ENCODE measurements at places on chromosomes 11 and 22.

- DNase-seq = no peak
Measured at GRCh38 chr11:60769811-60770210, 13.1 kb downstream of the MS4A15 start.

DNA sequence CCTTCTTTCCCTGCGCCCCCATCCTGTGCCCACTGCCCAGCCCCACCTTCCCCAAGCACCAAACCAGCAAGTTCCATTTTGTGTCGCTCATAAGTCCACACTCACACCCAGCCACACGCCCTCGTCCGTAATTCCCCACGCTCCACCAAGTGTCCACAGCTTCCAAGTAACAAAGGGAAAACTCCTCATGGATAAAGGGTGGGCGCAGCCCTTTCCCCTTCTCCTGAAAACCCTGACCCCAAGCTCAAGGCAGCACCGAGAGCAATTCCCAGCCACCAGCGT, 458 bp downstream of the FXYD6 start:
- DNase-seq = no peak

DNA sequence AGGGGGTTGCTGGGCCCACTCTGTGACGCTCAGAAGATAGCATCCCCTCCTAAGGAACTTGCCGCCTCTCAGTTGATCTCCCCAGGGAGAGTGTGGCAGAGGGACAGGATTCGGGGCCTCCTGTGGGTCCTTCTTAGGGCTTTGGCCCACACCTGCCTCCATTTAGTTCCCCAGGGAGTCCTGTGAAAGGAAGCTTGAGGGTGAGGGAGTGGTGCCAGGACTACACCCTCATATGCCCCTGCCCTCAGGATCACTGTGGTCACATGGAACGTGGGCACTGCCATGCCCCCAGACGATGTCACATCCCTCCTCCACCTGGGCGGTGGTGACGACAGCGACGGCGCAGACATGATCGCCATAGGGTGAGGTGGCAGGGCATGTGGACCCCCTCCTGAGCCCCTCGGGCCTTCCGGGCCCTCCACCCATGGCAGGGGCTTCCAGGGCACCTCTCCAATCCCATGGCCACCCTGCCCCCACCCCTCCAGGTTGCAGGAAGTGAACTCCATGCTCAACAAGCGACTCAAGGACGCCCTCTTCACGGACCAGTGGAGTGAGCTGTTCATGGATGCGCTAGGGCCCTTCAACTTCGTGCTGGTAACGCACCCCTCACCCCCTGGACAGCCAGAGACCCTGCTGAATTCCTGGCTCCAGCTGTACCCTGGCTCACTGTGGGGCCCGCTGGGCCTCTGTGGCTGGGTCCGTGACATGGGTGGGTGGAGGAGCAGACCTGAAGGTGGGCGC, 3.5 kb downstream of the INPP5J start:
- DNase-seq = no peak

- DNase-seq = peak; percentile 88
Measured at GRCh38 chr11:111665777-111666176, 63.5 kb downstream of the SIK2 start.

DNA sequence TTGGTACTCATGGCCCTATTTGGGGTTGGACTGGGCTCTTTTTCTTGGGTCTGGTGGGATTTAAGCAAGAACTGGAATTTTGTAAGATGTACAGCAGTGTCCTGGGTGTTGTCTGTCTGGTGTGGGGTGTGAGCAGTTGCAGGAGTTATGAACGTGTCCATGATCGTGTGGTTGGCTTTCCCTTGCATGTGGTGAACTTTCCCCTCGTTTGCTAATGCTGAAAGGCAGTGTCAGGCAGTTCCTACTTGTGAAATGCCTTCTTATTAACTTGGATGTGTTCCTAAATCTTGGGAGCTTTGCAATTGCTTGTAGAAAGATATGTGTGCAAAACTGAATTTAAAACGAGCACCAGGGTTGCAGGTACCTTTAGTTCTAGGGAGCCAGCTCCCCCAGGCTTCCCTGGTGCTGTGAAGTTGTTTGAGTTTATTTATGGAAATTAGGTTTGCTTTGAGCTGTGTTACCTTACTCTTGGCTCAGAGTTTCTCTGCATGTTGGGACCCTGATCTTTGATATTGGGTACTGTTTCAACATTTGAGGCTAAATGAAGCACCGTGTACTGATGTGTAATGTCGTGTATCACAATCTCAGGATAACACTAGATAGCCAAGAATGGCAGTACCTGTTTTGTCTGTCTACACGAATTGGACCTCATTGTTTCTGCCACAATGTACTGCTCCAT, 35.8 kb upstream of the HSD17B12 start:
- DNase-seq = peak; percentile 9

DNA sequence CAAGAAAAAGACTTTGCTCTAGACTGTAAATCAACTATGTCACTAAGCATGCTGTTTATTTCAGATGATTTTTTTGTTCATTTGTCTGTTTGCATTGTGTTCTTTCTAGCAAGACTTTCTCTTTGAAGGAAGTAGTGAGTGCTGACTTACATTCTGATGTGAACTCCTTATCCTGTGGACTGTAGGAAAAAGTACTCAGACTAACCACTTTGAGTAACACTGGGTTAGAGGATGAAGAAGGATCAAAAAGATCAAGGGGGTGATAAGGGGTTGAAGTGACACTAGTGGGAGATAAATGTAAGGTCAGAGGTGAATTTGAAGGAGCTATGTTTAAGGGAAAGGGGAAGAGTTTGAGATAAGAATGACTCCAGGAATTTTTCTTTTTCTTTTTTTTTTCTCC, 369.4 kb downstream of the NELL1 start:
- no peak for DNase-seq

DNA sequence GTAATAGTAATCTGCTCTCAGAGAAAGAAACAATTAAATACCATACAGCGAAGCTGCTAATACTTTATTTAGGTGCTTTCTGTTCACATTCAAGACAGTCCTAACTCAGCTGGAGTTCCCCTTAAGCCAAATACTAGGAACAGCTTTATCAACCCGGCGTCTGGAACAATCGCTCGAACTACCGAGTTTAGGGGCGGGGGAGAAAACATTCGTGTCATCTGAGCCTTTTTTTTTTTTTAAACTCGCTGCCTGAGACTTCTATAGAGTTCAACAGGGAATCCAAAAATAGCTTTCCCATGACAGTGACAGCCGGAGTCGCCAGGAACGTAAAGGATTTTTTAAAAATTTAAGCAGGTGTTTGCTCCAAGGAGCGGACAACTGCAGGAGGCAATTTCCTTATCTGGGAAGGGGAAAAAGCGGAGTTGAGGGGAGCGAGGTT, 852 bp downstream of the TRAF6 start:
- peak; percentile 76 for DNase-seq

DNA sequence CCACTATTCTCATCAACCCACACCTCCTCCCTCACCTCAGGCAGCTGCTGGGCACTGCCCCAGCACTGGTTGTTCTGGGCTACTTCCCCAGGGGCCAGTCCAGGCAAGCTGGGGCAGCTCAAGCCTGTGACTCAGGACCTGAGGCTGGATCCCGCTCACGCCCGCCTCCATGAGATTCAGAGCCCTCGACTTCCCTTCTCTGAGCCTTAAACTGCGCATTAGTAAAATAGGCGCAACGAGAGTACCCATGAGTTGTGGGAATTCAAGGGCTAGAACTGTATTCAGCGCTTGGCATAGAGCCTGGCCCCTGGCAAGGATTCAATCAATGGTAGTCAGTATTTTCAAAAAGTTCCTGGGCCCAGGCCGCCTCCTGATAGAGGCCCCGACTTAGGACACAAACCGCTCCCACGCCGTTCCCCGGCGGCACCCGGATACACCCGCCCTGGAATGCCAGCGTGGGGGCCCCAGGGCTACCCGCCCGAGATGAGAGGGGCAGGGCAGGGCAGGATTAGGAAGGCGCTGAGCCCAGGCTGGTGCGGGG, 723 bp upstream of the CD82 start:
- no peak for DNase-seq

- peak; percentile 32 for DNase-seq
Measured at GRCh38 chr11:95584589-95584988, 205.0 kb downstream of the FAM76B start.

GRCh38 chr11:47366020-47366490, 12.3 kb downstream of the SPI1 start:
- no peak for DNase-seq

DNA sequence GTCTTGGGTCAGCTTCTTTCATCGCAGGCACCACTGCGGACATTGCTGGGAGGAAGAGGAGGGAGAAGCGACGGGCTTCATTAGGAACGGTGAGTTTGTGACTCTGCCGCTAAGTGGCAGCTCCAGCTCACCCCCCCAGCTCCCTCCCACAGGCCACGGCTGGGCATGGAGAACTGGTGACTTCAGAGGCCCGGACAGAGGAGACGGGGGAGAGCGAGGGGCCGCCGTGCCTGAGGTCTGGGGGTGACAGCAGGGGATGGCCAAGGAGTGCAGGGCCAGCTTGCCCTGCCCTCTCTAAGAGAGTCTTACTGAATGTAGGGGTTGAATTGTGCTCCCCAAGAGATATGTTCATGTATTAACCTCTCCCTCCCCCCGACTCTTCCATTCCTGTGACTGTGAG, 13.9 kb upstream of the NFAM1 start:
- no peak for DNase-seq

DNA sequence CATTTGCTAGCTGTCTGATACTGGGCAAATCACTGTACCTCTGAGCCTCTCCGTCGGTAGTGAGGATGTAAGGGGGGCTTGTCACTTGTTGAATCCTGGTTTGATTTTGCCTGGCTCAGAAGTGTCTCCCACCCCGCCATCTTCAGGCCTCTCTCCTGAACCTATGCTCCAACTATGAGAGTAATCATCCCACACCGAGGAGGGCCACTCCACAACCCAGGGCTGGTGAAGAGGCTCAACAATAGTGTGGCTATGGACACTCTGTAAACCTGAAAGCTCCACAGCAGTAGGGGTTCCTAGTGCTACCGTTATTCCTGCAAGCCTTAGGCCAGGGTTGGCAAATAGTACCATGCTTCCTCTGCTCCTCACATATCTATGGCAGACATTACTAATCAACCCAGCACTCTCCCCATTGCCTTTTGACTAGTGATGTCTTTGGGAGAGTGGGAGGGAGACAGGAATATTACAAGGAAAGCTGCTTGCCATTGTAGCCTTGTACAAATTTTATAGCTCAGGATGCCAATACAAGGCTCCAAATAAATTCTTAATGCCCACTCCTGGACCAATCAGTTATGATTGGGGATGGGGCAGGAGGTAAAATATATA, 134.0 kb upstream of the TEAD1 start:
- DNase-seq = no peak

GRCh38 chr11:128291835-128292234, 295.5 kb downstream of the ETS1 start:
- no peak for DNase-seq

- no peak for DNase-seq
Measured at GRCh38 chr22:49183208-49183825, 644.4 kb downstream of the BRD1 start.

All from muscle of leg (tissue), 16 donors.